CD4-positive, alpha-beta T cell treated with Interleukin-17A for 4 hours (primary cell): ENCODE measurements at places on chromosomes 6 and 20.

DNA sequence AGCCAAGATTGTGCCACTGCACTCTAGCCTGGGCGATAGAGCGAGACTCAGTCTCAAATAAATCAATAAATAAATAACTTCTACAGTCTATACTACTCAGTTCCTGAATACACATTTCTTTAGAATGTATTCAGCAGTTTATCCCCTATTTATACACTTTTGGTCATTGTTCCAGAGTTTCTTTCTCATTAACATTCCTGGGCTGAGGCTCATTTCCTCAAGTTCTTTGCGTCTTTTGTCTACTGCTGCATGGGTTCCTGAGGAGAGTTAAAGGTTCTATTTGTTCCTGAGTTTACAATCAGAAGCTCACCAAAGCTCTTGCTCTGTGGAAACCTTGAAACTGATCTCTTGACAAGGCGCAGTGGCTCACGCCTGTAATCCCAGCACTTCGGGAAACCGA is 37.7 kb upstream of the SASH1 start:
- no peak for DNase-seq

- no peak for DNase-seq
Measured at GRCh38 chr6:46933751-46934150, 12.0 kb upstream of the ADGRF5 start.

DNA sequence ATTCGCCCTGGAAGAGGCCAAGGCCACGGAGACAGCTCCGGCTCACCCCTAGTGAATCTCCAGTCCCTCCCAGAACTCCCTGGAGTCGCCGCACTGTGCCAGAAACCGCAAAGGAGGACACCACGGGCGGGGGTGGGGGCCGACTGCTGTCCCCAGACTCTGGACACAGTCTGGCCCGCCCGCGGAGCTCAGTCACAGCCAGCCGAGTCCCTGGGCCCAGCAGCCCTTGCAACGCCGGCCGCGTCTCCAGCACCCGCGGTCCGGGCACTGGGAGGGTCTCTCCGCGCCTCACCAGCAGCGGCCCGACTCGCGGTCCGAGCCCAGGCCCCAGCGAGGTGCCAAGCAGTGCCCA is 518 bp downstream of the PEX6 start:
- DNase-seq, result no peak

DNA sequence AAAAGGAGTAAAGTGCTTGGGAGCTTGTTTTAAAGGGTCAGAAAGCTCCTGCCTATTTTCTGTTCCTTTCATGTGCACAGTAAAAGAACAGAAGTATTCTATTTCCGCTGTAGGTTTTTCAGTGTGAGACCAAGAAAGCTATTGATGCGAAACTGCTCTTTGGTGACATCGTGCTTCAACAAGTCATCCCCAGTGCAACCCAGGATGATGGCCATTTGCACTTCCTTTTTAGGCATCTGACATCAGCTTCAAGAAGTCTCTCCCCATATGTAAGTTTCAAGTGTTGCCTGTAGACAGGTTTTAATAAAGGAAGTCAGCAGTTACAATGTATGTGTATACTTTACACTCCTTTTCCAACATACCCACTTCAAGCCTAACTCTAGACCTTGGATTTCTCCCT is 131.6 kb downstream of the RFX6 start:
- no peak for DNase-seq
